Activated T-helper 17 cell treated with anti-CD3 and anti-CD28 coated beads, Interleukin-2, amount 50 U/mL, for 72 hours (primary cell): ENCODE measurements at places on chromosomes 11 and 22. TPM values are rescaled to one million over a fixed set of nuclear protein-coding genes. Genes with fewer than 3 reads are reported as not detected.

DNA sequence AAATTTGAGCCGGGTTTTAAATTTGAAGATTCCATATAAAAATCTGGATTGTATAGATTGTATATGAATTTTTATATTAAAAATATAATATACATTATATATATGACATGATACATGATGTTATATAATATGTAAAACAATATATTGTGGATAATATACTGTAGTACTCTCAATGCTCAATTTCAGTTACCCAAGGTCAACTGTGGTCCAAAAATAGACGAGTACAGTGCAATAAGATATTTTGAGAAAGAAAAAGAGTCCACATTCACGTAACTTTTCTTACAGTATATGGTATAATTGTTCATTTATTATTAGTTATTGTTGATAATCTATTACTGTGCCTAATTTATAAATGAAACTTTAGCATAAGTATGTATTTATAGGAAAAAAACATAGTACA is 94.2 kb upstream of the YWHAH start:
- no peak for ATAC-seq

DNA sequence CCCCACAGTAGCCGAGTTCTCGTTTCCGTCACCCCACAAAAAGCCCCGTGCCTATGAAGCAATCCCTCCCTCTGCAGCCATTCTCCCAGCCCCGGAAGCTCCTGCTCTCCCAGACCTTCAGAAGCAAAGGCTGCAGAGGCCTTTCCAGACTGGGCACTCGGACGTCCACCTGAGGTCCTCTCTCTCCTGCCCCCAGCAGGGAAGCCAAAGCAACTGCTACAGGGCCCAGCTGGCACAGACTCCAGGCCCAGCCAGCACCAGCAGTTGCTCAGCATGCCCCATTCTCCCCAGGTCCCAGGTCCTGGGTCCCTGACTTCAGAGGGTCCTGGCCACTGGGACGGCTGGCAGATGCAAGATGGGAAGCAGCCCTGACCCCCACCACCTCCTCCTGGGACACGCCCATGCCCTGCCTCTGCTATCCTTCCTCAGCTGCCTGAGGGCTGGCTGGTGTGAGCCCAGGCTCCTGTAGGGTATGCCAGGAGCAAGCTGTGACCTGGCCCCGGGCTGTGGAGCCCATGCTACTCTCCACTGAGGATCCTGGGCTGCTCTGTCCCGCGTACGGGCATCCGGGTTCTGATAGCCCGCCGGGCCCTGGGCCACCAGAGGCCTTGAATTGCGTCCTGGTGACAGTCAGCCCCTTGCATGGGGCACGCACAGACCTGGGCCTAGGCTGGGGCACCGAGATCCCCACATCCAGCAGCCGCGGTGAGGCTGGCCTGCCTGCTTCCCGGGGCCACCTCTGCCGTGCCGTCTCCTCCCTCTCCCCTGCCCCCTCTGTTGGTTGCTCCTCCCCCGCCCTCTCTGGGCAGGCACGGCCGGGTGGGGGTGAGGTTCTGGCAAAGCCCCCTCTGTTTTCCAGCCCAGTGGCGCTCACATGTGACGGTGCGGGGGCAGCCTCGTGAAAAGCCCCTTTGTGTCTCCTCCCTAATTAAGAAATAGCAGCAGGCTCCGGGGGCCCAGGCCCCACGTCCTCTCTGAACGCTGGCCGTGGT is 1310.3 kb downstream of the BRD1 start:
- ATAC-seq = no peak

- ATAC-seq = no peak
Observed at GRCh38 chr11:4826425-4826824, 5.3 kb downstream of the OR51F2 start.

GRCh38 chr11:19728436-19728835 is 15.8 kb downstream of the NAV2 start:
- no peak for ATAC-seq

Gene MMP8
- total RNA-seq = not detected

Gene APOBEC3G
- 68.3 TPM for total RNA-seq
